Stimulated activated CD4-positive, alpha-beta T cell treated with anti-CD3 and anti-CD28 coated beads, Interleukin-1b, Interleukin-23, amount 100 ng/mL, for 1 hour (primary cell): ENCODE measurements at places on chromosomes 6 and 20.

GRCh38 chr6:154280521-154280920 is 76.1 kb downstream of the IPCEF1 start:
- DNase-seq: no peak

GRCh38 chr6:44498436-44498835 is 110.9 kb downstream of the CDC5L start:
- no peak for DNase-seq

DNA sequence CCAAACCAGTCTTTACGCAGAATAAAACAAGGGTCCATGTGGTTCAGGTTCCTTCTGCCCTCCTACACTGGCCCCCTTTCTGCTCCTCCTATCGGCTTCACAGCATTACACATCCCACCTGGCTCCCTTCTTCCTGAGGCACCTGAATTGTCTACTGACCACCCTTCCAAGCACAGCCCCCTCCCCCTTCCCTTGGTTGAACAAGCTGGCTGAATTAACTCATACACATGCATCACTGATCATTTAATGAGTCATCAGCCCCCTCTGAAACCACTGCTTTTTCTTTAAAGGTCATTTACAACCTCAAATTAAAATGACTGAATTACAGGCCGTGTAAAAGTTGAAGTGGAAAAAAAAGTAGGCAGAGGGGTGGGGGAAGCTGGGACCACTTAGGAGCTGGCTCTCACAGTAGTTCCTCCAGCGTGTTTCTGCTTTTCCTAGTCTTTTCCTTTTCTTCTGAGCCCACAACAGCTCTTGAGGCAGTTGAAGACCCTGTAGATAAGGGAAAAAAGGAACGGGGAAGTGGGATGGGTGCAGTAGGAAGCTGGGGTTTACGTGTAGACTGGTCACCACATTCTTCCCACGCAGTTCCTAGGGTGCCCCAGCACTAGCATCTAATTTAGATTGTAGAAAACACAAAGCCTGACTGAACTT is 67.6 kb downstream of the FYN start:
- no peak for DNase-seq

DNA sequence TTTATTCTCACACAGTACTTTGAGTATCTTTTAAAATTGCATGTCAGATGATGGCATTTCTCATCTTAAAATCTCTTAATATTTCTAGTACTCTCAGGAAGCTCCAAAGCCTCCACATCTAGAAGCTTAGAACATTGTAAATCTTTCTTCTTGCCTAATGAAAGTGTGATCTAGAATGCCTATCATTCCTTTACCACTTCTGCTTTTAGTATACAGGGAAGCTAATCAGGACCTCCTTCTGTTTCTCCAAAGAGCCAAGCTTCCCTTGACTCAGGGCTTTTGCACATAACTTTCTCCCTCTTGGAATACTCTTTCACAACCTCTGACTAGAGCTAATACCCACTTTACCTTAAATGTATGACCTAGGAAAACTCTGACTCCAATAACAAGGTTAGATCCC is 7.5 kb upstream of the ELOVL4 start:
- no peak for DNase-seq

GRCh38 chr6:2977799-2978590 is 6.6 kb upstream of the SERPINB6 start:
- DNase-seq: no peak
